ENCODE measurements at places on chromosomes 6 and 20. TPM values are rescaled to one million over a fixed set of nuclear protein-coding genes. Genes with fewer than 3 reads are reported as not detected.

GRCh38 chr6:110816677-110817076, 1.4 kb upstream of the CDK19 start:
- no peaks in the 10 kb centered on the region for H3K27me3 ChIP-seq
- H3K36me3 ChIP-seq = peaks cover 14% of the 10 kb centered on the region

DNA sequence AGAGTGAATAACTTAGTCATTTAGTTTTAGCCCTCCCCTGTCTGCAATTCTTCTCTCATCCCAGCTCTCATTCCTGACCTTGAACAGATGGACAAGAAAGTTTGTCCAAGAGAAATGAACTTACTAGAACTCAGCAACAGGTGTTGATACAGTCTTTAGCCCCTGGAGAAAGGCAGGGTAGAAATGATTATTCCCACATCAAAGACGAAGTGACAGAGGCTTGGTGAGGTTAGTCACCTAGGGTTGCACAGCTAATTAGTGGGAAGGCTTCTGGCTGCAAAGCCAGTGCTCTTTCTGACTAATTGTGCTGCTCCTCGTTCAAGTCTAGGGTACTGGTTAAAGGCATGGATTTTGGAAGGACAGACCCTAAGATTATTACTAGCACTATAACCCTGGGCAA, 4.5 kb downstream of the ZDHHC14 start:
- H3K27ac ChIP-seq = peak overlapping the region; percentile 12
- H3K27me3 ChIP-seq = peaks cover 4% of the 10 kb centered on the region
- no peak overlapping the region for H3K4me3 ChIP-seq
- H3K4me1 ChIP-seq = peaks cover 14% of the 10 kb centered on the region
- peak; percentile 25 for ATAC-seq

DNA sequence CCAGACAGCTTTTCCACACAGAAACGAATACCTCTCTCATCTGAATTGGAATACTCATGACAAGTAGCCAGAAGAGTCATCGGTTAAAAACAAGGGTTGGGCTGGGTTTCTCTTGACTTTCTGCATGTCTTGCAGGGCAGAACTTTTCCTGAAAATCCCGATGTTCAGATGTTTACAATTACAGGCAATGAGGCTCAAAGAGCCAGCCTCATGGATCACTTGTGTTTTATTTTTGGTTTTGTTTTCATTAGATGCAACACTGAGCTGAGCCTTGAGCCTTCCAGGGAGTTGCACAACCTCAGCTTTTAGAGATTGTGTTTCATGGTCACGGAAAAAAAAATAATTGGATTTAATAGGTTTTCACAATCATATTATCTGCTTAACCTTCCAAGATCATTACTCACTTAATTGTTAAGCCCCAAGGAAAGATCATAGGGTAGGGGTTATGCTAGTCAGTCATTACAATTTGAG, 288.1 kb upstream of the PRDM1 start:
- H3K27me3 ChIP-seq = no peaks in the 10 kb centered on the region
- H3K4me1 ChIP-seq = peaks cover 33% of the 10 kb centered on the region
- H3K36me3 ChIP-seq = no peaks in the 10 kb centered on the region
- H3K4me3 ChIP-seq = no peak overlapping the region

DNA sequence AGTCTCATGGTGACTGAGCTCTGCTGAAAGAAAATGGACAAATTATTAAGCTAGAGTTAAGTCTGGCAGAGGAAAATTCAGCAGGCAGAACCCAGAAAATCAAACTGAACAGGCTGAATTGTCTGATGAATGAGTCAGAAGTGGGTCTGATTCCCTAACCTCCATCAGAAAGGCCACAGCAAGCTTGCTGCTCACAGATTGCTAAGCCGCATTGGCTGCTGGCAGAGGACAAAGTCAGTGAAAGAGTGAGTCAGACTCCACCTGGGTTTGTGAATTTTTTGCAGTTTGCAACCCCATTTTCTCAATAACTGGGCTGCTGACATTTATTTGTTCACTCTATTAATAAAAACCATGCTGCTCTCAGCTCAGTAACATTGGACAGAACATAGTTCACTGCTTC, 191.3 kb downstream of the EPM2A start:
- ATAC-seq = no peak
- H3K4me1 ChIP-seq = no peaks in the 10 kb centered on the region
- peaks cover 3% of the 10 kb centered on the region for H3K27me3 ChIP-seq

GRCh38 chr20:57434390-57434700, 43.1 kb downstream of the RBM38 start:
- no peaks in the 10 kb centered on the region for H3K27me3 ChIP-seq
- peak overlapping the region; percentile 74 for H3K4me3 ChIP-seq
- ATAC-seq = no peak

The POFUT1 gene
- total RNA-seq = 41.4 TPM

DNA sequence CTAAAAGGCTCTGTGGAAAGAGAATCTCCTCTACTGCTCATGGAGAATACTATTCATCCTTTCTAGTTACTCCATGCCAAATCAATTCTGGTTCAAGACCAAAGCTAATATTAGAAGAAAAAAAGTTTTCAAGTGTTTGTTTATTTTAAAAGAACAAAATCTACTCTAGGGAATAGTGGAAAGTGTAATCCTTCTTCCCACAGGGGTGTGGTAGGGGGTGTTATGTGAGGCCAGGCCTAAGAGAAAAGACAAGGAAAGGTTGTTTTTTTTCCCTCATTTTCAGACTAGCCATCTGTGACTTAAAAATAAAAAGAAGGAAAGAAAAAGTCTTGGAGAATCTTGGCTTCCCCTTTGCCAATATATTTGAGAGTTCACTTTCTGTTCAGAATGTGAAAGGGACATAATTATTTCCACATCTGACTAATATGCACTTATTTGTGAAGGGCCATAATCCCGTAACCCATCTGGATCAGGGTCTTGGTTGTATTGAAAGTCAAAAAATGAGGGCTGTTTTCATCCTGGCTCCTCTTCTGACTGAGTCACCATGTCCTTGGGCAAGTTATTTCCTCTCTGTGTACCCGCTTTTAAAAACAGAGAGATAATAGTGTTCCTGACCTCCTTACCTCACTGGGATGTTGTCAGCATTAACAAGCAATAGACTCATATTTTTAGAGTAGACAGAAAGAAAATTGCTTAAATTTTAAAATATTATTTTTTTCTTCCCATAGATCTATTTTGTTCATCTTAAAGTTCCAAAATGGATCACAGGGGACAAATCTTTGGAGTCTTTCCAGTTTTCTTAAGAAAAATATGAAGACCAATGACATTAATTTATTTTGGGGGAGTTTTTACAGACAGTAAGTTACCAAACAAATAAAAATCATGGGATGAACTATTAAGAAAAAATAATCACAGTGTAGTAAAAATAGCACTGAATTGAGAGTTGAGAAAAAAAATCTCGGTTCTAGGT, 233.7 kb downstream of the IBTK start:
- no peak overlapping the region for H3K4me3 ChIP-seq
- H3K27me3 ChIP-seq = no peaks in the 10 kb centered on the region
- no peak for ATAC-seq
- no peak overlapping the region for H3K27ac ChIP-seq
- H3K36me3 ChIP-seq = no peaks in the 10 kb centered on the region

DNA sequence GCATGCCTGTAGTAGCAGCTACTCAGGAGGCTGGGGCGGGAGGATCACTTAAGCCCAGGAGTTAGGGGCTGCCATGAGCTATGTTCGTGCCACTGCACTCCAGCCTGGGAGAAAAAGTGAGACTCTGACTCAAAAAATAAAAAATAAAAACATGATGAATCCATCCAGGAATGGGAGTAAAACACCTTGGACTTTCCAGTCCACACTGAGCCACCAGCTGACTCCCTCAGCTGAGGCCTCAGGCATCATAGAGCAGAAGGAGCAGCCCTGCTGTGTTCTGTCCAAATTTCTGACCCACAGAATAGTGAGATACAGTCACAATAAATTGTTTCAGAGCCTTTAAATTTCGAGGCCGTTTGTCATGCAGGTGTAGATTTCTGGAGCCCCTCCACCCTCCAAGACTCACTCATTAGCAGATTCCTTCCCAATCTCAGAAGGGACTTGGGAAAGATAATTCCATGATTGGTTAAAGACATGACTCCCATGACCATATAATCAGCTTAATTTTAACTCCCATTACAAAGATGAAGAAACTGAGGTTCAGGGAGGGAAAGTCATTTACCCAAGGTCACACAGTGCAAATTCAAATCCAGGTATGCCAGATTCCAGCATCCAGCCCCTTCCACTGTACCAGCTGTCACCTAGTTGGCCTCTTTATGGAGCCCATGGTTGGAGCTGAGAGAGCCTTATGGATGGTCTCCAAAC, 9.0 kb upstream of the MMP9 start:
- peaks cover 37% of the 10 kb centered on the region for H3K4me1 ChIP-seq
- no peak overlapping the region for H3K27ac ChIP-seq
- no peaks in the 10 kb centered on the region for H3K36me3 ChIP-seq
- no peaks in the 10 kb centered on the region for H3K27me3 ChIP-seq
- no peak overlapping the region for H3K4me3 ChIP-seq

DNA sequence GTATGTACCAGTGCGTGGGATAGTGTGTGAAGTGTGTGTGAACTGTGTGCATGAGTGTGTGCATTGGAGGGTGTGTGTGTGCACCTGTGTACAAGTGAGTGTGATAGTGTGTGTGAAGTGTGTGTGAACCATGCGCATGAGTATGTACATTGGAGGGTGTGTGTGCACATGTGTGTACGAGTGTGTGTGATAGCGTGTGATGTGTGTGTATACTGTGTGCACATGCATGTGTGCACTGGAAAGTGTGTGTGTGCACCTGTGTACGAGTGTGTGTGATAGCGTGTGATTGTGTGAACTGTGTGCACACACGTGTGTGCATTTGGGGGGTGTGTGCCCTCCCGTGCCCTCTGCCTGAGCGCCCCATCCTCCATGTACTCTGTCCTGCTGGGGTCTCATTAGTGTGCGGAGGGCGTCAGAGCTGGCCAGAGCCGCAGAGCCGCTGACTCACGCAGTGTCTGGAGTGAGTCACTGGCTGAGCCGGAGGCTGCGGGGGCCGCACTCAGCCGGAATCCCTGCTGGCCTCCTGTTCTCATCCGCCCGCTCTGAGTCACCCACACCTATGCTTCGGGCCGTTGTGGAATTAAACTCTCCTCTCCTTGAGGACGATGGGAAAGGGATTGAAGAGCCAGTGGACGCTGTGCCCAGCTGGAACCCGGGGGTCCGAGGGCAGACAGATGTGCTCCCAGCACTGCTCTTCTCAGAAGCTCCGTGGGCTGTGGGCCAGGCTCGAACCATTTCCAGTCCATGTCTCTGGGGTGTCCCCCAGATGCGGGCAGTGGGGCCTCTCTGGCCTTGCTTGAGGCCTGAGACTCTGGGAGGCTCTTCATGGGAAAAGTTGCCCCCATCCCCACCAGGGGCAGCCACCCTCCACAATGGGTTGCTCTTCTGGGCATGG, 27.3 kb upstream of the STX16 start:
- H3K27ac ChIP-seq = no peak overlapping the region
- H3K36me3 ChIP-seq = no peaks in the 10 kb centered on the region

GRCh38 chr20:39534846-39535245, 572.7 kb downstream of the DHX35 start:
- H3K27ac ChIP-seq = no peak overlapping the region
- H3K27me3 ChIP-seq = no peaks in the 10 kb centered on the region
- no peak for ATAC-seq
- no peaks in the 10 kb centered on the region for H3K4me1 ChIP-seq

The RAET1L gene
- not detected for total RNA-seq

The COL9A3 gene
- not detected for total RNA-seq

GRCh38 chr20:18092890-18093289, 35.2 kb upstream of the OVOL2 start:
- no peak overlapping the region for H3K4me3 ChIP-seq
- no peaks in the 10 kb centered on the region for H3K36me3 ChIP-seq
- no peak for ATAC-seq
- H3K27ac ChIP-seq = no peak overlapping the region
- H3K4me1 ChIP-seq = no peaks in the 10 kb centered on the region

The UBE2J1 gene
- total RNA-seq = 18.1 TPM

The TBX18 gene
- not detected for total RNA-seq

DNA sequence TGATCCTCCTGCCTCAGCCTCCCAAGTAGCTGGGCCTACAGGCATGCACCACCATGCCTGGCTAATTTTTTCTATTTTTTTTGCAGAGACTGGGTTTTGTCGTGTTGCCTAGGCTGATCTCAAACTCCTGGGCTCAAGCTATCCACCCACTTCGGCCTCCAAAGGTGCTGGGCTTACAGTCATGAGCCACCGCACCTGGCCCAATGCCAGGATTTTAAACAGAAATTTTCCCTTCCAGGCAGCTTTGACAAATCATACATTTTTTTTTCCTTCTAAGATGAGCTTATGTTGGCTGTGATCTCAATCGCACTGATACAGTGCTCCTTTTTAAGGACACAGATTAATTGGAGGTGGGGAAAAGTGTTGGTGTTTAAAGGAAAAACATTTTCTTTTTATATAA, 73.2 kb upstream of the CD2AP start:
- no peak for ATAC-seq
- no peak overlapping the region for H3K27ac ChIP-seq
- no peaks in the 10 kb centered on the region for H3K4me1 ChIP-seq
- H3K4me3 ChIP-seq = no peak overlapping the region

The ULBP2 gene
- not detected for total RNA-seq

The GGTLC1 gene
- total RNA-seq = not detected

DNA sequence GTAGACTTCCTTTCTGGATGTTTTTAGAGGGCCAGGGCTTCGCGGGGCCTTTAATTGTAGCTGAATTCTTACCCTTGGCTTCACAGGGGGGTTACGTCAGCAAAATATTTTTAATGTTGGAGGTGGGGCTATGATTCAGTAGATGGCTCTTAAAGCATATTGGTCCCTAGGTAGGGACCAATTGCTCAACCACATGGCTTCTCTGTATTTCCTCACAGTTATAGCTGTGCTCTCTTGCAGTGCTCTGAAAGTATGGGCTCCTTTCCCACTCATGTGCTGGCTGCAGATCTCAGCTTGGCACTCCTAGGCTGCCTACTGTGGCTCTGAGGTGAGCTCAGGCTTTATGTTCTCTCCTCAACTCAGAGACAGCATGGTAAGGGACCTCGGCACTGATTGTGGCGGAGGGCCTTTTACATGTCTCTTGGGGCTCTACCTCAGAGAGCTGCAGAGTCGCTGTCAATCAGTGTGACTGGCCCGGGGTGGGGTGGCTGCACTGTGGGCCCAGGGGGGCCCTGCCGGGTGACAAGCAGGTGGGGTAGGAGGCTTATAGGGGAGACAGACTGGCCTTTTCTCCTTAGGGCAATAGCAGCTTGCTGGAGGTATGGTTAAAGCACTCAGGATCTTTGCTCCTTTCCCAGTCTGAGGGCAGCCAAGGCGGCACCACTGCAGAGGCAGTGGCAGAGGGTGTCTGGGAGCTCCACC, 318.0 kb downstream of the DOK5 start:
- no peak overlapping the region for H3K4me3 ChIP-seq
- ATAC-seq = no peak
- no peak overlapping the region for H3K27ac ChIP-seq
- H3K4me1 ChIP-seq = no peaks in the 10 kb centered on the region
- no peaks in the 10 kb centered on the region for H3K36me3 ChIP-seq

DNA sequence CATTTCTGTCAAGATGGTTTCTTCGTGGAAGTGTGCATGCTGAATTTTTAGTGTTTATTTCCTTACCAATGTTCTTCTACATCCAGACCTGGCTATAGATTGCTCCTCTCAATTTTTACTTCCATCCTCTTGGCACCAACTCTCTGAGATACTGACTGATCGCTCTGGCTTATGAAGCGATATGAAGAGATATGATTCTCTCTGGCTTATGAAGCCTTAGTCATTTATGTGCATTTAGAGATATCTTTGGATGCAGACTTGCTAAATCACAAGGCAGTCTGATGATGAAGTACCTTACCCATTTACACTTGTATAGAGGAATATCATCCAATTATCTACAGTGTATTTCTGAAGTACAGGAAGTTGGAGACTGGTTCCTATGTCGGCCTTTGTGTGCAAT, 295.4 kb upstream of the STXBP5 start:
- H3K4me1 ChIP-seq = peaks cover under 1% of the 10 kb centered on the region
- H3K27ac ChIP-seq = no peak overlapping the region

The PMEPA1 gene
- 2.3 TPM for total RNA-seq

All from activated T-helper 17 cell treated with anti-CD3 and anti-CD28 coated beads, Interleukin-2, amount 50 U/mL, for 72 hours (primary cell).